HFFc6 (cell line): ENCODE measurements at places on chromosomes 3 and 15. TPM values are rescaled to one million over a fixed set of nuclear protein-coding genes. Genes with fewer than 3 reads are reported as not detected.

Gene RTP4
- not detected in 3 replicates for total RNA-seq

DNA sequence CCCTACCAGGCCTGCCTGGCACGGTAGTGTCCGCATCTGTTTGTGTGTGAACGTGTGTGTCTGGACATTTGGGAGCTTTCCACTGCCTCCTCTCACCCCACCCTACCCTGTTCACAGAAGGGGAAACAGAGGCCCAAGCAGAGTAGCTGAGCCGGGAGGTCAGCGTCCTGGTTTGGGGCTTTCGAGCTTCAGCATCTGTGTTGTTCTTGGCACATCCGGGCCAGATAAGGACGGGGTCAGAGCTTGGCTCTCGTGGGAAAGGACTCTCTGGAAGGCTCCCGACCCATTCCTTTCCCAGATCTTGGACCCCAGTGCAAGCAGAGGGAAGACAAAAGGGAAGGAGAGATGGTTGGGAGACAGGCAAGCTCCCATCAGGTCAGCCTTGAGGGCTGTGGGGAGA is 6.3 kb upstream of the PTH1R start:
- no peak overlapping the region for H3K4me3 ChIP-seq
- no peaks in the 10 kb centered on the region for H3K36me3 ChIP-seq
- peaks cover 25% of the 10 kb centered on the region for H3K27me3 ChIP-seq
- H3K4me1 ChIP-seq = peaks cover 8% of the 10 kb centered on the region; the same call in 1 of the 2 replicates

Gene ITIH1
- total RNA-seq = not detected in 3 replicates

DNA sequence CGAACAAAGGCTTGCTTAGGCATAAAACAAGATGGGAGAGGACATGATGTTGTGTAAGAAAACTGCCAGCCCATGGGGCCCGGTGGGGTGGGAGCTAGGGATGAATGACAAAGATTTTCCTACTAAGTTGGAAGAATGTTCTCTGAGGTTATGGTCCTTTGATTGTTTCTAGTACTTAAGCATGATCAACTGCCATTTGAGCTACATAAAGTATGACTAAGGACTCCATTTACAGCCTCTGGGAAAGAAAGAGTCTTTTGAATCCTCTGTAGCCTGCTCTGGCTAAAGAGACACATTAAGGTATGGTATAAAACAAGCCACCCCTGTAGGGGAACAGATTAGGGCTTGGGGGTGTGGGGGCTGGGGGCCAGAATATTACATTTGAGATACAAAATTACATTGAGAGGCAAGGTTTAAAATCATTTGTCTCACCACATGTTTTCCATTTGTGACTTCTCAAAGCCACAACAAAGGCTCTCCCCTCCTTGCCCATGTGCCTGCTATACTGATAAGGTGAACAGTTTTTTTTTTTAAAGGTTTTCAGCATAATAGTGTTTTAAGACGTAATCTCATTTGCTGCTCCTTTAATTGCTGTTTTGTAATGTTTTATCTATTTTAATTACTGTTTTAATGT is 323.4 kb downstream of the CHST2 start:
- H3K4me3 ChIP-seq = no peak overlapping the region
- peaks cover 42% of the 10 kb centered on the region for H3K4me1 ChIP-seq
- H3K27ac ChIP-seq = peak overlapping the region; percentile 86
- no peaks in the 10 kb centered on the region; the same call in none of the 2 replicates for H3K27me3 ChIP-seq

Gene MUSTN1
- total RNA-seq = not detected in 3 replicates

GRCh38 chr3:169323578-169324451 is 339.7 kb downstream of the MECOM start:
- no peak overlapping the region for H3K4me3 ChIP-seq
- no peak for DNase-seq
- H3K4me1 ChIP-seq = no peaks in the 10 kb centered on the region
- peaks cover 12% of the 10 kb centered on the region for H3K27me3 ChIP-seq
- H3K27ac ChIP-seq = no peak overlapping the region

DNA sequence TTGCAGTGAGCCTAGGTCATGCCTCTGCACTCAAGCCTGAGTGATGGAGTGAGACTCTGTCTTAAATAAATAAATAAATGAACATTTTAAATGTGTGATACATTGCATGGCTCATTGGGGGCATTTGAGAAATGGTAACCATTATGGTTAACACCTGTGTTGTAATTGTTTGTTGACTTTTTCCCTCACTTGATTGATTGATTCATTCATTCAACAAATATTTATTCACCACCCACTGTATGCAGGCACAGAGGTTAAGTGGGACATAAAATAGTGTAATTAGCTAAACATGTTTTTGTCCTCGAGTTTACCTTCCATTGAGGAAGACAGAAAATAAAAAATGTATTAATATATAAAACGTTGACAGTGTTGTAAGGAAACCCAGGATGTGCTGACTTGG is 127.1 kb upstream of the ANKRD28 start:
- no peak for DNase-seq
- no peaks in the 10 kb centered on the region for H3K36me3 ChIP-seq
- H3K4me3 ChIP-seq = no peak overlapping the region
- no peak overlapping the region for H3K27ac ChIP-seq
- no peaks in the 10 kb centered on the region; the same call in 1 of the 2 replicates for H3K4me1 ChIP-seq
